ENCODE measurements at places on chromosomes 16 and 17. TPM values are rescaled to one million over a fixed set of nuclear protein-coding genes. Genes with fewer than 3 reads are reported as not detected.

FXR2 gene
- total RNA-seq, result 67.2 TPM

PDP2 gene
- 12.7 TPM for total RNA-seq

KCNJ18 gene
- 0.12 TPM for total RNA-seq

ZP2 gene
- not detected for total RNA-seq

NOG gene
- total RNA-seq, result 30.6 TPM

GJD3 gene
- total RNA-seq, result not detected

Measured in PC-3 (cell line).